ENCODE measurements at places on chromosomes 7 and 10.

- DNase-seq: no peak
These were observed 9.5 kb upstream of the SEPTIN14 start for GRCh38 chr7:55871932-55872485.

DNA sequence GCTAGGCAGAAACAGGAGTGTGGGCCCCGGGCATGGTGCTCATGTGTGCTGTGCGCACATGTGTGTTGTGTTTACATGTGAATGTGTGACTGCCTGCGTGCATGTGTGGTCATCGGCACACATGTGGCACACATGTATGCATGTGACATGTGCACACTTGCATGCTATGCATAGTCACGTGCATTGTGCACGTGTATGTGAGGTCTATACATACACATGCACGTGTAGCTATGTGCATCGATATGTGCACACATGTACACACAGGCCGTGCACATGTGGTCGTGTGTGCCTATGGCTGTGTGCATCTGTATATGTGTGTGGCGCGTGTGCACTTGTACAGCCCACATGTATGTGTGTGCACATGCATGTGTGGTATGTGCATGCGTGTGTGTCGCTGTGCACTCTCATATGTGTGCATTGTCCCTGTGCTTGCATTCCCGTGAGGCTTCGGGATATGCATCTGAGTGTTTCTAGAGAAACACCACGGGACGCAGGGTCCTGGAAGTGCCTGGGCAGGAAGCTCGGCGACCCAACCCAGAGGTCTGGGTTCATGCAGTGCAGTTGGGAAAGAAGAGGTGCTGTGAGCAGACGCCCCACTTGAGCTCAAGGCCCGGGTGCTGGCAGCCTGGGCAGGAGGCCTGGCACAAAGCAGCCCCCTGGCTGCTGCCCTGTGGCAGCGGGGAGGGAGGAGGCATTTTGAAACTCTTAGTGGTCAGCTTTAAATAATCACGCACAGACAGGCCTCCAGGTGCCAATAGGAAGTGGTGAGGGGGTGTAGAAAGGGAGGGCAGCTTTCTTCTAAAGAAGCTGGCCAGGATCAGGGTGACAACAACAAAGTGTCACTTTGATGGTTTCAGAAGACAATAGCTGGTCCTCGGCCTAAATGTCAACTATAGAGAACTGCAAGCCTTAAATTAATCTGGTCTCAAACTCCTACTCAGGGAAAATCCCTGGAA, 410.0 kb upstream of the MGMT start:
- no peak for DNase-seq

GRCh38 chr10:21523557-21524008, 1.9 kb downstream of the SKIDA1 start:
- DNase-seq: no peak

GRCh38 chr10:104322416-104322782, 15.9 kb downstream of the ITPRIP start:
- no peak for DNase-seq

GRCh38 chr10:113802997-113803396, 50.9 kb downstream of the DCLRE1A start:
- no peak for DNase-seq

GRCh38 chr10:70518695-70519094, 40.1 kb downstream of the PALD1 start:
- no peak for DNase-seq
